H9 (cell line): ENCODE measurements at places on chromosomes 16 and 17. TPM values are rescaled to one million over a fixed set of nuclear protein-coding genes. Genes with fewer than 3 reads are reported as not detected.

The GNG13 gene
- total RNA-seq: not detected in 2 replicates

The CBFA2T3 gene
- 2.8 and 2.9 TPM in 2 replicates for total RNA-seq

The GPR139 gene
- total RNA-seq: 0.22 TPM in 1 of 2 replicates, not detected in the other

GRCh38 chr16:50677351-50677750 is 3.8 kb downstream of the SNX20 start:
- DNase-seq: peak; percentile 45

DNA sequence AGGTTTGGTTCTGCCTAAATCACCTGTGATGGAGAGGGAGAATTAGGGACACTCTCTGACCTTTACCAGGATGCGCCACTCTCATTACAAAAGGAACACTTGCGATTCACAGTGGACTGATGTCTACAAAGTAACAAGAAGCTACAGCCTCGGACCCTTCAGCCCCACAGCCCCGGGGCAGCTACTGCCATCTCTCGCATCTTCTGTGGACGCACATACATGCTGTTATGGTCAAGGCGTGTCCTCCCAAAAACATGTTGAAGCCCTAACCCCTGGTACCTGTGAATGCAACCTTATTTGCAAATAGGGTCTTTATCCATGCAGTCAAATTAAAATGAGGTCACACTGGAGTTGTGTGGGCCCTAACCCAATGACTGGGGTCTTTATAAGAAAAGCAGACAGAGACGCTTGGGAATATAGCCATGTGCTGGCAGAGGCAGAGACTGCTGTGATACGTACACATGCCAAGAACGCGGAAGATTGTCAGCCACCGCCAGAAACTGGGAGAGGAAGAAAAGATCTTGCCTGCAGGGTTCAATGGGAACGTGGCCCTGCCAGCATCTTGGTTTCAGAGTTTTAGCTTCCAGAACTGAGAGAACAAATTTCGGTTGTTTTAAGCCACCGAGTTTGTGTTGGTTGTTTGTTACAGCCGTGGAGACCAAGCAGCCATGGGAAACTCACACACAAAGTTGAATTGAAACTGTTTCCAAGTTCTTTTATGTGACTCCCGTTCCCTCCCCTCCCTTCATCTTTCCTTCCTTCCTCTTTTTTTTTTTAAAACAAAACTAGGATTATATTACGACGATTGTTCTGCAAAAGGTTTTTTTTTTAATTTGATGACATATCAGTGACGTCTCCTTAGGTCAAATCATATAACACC is 23.1 kb downstream of the ATP2C2 start:
- DNase-seq: no peak

- DNase-seq: no peak
Measured at GRCh38 chr17:14119546-14119945, 50.2 kb downstream of the COX10 start.

- DNase-seq: no peak
Measured at GRCh38 chr16:87948119-87948545, 3.1 kb upstream of the BANP start.

- DNase-seq: no peak
Measured at GRCh38 chr17:60169921-60170817, 20.4 kb downstream of the CA4 start.

GRCh38 chr16:77376358-77376757 is 58.5 kb downstream of the ADAMTS18 start:
- DNase-seq: peak; percentile 45

DNA sequence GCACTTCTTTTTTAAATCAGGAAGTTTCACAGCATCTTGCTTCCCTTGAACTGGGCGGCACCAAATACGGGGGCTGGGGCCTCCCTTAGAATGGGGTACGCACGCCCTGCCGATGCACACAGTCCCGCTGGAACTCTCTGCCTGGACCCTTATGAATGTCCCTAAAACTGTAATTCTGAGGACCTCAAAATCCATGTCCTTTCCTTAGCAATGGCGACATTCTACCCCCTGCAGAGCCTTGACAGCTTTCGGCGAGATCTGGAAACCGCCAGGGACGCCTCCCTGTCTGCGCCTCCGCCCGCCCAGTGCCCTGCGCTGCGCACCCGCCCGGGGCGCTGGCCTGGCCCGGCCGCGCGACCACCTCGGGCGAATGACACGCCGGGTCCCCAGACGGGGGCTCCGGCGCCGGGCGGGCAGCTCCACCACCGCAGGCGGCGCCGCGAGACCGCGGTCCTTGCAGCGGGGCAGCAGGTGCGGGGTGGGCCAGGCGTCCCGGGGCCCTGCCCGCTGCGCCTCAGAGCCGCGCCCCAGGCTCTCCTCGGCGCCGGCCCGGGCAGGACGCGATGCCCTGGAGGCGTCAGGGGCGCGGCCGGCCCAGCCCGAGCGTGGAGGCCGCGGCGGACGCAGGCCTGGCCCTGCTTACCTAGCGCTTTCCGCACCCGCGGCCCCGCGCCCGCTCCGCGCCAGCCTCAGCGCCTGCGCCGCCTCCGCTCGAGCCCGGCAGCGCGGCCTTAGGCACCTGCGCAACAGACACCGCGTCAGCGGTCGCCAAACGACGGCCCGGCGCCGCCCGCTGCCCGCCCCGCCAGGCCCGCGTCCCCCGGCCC is 548 bp downstream of the HAGH start:
- DNase-seq: no peak

GRCh38 chr17:28954886-28955285 is 3.6 kb upstream of the PHF12 start:
- no peak for DNase-seq

GRCh38 chr17:19322129-19322505 is 40.4 kb downstream of the B9D1 start:
- no peak for DNase-seq
